ENCODE measurements at places on chromosomes 2 and 18.

DNA sequence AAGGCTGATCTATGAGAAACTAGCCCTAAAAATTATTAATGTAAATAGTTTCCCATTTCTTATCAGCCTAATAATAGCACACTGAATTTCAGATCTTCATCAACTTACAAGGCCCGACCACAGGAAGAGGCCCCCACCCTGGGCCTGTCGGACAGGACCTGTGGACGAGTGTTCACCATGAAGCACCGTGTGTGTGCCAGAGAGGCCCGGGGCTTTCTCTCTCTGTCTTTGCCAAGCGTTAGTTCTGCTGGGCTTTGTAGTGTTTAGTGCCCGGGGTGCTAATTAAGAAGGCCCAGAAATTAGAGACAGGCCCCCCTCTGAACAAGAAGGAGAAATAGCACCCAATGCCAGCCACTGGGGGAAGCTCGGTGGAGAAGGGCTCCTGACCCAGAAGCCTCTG is 265.7 kb downstream of the TWIST2 start:
- DNase-seq: no peak

- DNase-seq: no peak
These were observed 8.8 kb upstream of the MAP4K3 start for GRCh38 chr2:39445934-39446333.

- no peak for DNase-seq
These were observed 18.5 kb upstream of the YWHAQ start for GRCh38 chr2:9649261-9649660.

DNA sequence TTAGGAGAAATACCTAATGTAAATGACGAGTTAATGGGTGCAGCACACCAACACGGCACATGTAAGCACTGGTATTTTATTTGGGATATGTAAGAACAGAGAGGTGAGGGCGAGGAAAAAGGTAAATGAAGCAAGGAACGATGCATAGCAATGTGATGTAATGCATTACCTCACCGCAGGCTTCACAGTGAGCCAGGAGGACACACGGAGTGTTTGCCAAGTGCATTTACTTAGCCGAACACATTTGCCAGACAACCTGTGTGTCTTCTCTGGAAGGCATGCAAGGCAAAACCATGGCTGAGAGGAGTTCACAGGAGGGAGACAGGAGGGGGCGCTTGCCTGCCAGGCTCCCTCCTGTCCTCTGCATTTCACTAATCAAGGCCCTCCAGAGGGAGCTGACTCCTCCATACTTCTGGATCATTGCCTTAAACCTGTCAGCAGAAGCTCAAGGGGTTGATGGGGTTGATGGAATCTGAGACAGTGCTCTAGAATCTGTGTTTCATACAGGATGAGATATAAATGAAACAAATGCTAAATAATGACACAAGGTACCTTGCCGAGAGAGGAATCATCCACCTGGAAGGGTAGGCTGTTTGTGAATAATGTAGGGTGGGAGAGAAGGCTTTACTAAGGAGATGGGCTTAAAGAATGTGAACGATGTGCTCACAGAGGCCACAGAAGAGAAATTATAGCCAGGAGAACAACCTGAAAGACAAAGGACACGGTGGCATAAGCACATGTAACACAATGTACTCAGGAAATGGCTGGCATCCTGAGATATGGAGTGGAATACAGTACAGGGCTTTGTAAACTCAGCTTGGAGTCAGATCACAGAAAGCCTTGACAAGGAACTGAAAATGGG is 9.1 kb upstream of the TPRKB start:
- no peak for DNase-seq

GRCh38 chr2:118921646-118922045 is 20.3 kb upstream of the MARCO start:
- no peak for DNase-seq

GRCh38 chr18:46315161-46315560 is 211.0 kb downstream of the HAUS1 start:
- DNase-seq: no peak

DNA sequence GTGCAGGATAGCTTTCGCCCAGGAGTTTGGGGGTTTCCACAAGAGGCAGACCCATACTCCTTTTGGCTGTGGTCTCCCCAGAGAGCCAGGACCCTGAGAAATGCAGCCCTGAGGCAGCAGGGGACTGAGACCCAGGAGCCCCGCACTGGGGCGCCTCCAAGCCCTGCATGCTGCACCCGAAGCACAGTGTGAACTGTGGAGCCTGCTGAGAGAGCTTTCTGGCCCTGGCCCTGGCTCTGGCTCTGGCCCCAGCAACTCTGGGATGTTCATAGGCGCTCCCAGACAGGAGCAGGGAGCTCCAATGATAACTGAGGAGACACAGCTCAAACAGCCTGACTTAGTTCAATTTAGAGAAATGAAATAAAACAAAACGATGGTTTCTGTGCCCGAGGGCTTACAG is 96.4 kb upstream of the TEX51 start:
- no peak for DNase-seq

GRCh38 chr2:147614471-147614870 is 230.4 kb upstream of the ACVR2A start:
- no peak for DNase-seq

Measured in CD4-positive, alpha-beta T cell treated with Interleukin-2 at 100 ng/mL for 4 hours (primary cell).